ENCODE measurements at places on chromosomes 3 and 15.

DNA sequence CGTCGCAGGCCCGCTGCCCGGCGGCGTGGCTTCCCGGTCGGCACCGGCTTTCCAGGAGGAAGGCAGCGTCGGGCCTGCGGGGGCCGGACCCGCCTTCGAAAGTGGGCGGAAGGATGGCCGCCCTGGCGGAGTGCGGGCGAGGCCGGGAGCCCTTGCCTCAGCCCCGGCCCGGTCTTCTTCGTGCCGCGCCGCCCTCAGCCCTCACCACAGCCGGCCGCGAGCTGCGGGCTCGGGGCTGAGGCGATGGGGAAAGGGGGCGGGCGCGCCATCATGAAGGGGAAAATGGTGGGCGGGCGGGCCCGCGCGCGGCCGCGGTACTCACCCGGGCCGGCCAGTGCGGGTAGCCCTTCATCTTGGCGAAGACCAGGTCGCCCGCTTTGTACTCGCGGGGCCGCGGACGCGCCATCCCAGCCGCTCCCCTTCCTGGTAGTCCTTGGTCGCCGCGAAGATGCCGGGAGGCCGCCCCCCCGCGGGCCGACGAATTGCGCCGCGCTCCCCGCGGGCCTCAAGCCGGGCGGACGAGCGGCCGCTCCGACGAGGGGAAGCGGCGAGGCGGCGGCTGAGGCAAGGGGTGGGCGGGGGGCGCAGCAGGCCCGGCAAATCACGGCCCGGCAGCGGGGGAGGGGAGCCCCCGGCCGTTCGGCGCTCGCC is 489 bp downstream of the HDGFL3 start:
- DNase-seq, result no peak

DNA sequence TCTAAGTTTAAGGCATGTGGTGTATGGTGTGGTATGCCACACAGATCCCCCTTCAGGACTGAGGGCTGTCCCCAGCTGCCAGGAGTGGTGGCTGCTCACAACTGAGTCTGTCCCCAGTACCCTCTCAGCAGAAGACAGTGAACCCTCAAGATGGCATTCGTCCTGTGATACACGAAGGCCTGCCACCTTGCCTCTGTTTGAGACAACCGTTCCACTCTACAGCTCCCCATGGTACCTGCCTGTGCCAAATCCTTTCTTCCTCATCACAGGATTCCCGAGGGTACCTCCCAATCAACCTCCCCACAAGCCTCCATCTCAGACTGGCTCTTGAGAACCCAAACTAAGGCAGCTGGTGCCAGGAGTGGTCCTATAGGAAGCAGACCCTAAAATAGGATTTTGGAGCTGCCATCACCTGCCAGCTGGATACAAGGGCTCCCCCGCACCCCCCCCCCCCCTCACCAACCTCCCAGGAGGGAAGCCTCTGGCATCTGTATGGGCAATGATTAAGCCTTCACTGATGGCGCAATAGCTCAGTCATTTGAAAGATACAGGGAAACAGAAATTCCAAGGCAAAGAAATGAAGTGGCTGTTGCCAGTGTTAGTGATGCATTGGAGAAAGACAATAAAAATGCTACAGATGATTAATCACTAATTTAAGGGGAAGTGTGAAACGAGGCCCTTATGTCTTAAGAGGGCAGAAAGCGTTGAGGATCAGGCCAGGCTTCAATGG is 230.0 kb upstream of the LYSMD4 start:
- no peak for DNase-seq

DNA sequence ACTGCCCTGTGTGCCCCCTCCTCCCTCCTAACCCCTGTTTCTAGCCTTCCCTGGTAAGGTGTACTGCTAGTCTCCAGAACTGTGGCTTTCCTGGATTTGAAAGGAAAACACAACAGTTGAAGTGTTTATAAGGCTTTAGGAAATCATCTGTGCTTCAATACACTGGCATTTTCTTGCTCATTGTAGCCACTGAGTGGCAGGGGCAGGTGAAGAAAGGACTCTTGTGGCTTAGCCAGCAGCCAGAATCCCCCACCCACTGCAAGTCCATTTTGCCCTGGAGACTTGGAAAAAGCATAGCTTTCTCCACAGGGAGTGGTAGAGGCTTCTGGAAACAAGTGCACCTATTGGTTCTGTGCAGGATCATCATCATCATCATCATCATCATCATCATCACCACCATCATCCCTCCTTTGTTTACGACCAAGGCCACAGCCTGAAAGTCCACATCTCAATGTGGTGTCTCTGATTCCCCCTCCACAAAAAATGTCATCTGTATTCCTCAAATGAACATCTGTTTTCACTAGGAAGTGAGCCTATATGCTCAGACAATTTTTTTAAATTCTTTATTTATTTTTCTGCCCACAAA is 33.4 kb downstream of the AQP9 start:
- DNase-seq, result no peak

DNA sequence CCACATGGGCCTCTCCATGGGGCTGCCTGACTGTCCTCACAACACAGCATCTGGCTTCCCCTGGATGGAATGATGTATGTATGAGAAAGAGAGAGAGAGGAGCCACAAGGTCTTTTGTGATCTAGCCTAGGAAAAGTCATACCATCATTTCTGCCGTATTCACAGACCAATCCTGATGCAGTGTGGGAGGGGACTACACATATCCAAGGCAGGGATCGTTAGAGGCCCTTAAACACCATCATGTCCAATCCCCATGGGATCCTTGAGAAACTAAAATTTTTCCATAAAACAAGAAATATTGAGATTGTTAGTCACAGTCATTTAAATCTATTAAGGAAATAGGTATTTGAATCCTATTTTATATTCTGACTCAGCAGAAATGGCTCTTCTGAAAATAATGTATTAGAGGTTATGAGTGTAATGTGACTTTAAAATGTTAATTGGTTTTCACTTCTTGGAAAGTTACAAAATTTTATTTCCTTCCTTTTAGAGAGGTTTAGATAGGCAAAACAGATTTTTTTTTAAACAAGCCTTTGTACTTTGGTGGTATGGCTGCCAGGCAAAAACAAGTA is 65.1 kb upstream of the TSC22D2 start:
- DNase-seq, result no peak

GRCh38 chr3:141306922-141307321 is 61.4 kb upstream of the ZBTB38 start:
- DNase-seq, result peak; percentile 18

GRCh38 chr15:71658827-71659729 is 151.3 kb upstream of the NR2E3 start:
- no peak for DNase-seq

DNA sequence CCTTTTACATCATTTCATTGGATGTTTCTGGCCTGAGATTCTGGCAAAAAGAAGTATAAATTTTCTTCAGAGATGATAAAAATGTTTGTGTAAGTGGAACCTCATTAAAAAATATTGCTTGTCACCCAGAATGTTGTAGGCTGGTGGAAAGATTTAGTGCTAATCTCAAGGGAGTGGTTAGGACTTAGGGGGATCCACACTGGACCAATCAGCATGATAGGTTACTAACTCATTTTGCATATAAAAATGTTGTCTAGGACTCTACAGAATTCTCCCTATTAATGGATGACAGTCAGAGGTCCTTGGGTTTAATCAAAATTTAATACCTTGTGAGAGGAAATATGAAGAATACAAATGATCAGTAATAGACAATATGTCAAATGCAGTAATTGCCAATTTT is 108.6 kb upstream of the TNIK start:
- no peak for DNase-seq

- no peak for DNase-seq
These were observed 258.2 kb downstream of the EDEM1 start for GRCh38 chr3:5445676-5446201.

- no peak for DNase-seq
These were observed 855.7 kb upstream of the DPPA4 start for GRCh38 chr3:110193074-110193473.

DNA sequence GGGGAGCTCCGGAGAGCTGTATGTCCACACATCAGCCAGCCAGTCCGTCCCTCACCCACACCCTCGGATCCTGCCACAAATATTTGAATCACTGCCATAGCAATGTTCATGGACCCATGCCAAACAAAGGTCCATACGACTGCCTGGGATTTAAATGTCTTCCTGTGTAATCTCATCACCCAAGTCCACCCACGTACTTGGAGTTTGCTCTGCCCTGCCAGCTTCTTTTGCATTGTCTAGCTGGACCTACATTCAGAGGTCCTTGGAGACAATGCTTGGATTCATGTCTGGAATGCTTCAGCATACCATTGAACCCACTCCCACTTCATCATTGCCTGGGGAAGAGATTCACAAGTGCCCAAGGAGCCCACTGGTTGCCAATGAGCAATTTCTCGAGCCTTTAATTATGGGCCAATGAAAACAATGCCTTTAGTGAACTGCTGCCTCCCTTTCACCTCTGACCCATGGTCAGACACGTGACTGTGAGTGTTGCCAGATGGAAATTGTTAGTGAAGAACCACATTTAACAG is 90.4 kb upstream of the PHLDB2 start:
- no peak for DNase-seq

GRCh38 chr15:62756326-62756994 is 286.1 kb upstream of the TPM1 start:
- DNase-seq, result no peak

GRCh38 chr15:74053941-74054529 is 28.3 kb downstream of the GOLGA6A start:
- peak; percentile 76 for DNase-seq

- DNase-seq, result no peak
These were observed 95.0 kb downstream of the ANP32A start for GRCh38 chr15:68725736-68726135.

DNA sequence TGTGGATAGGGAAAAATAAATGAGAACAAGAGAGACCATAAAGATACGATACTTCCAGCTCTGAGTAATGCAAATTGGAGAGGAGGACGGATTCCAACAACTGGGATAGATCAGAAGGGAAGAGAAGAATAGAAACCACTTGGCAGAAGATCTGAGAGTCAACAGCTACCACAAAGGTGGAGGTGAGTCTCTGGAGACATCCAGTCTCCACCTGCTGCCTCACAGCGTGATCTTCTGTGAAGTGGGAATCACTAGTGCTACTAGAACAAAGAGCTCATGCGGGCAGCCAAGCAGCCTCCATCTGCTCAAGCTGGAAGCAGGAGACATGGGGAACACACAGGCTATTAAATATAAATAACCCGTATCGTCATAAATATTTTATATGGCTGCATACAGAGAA is 558.5 kb upstream of the CFAP20DC start:
- no peak for DNase-seq

GRCh38 chr3:13650210-13651056 is 101.5 kb downstream of the FBLN2 start:
- DNase-seq, result peak; percentile 88

- DNase-seq, result no peak
These were observed 31.2 kb downstream of the SEC61A1 start for GRCh38 chr3:128083396-128083795.

DNA sequence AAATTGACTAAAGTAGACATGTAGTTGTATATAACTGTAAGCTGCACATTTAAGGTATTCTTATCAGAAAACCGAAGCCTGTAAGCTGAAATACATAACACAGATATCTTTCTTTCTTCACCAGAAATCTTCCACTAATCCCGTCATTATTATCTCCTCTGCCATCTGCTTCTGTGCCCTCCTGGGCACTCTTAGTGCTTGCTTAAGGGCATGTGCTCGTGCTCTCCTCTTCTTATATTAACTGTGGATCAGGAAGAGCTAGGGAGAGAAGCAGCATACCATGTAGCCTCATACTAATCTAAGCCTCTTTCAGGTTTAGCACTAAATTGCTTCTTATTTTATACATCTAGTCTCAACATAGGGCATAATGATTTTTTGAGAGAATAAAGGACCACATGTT is 60.8 kb downstream of the RIOX2 start:
- DNase-seq, result no peak

Measured in CD8-positive, alpha-beta T cell (primary cell).